ENCODE measurements at places on chromosomes 12 and 14. TPM values are rescaled to one million over a fixed set of nuclear protein-coding genes. Genes with fewer than 3 reads are reported as not detected.

The SYCP3 gene
- total RNA-seq = not detected

GRCh38 chr12:57089271-57090245, 644 bp downstream of the NAB2 start:
- peak; percentile 89 for DNase-seq

- DNase-seq = no peak
These were observed 34.8 kb downstream of the NFKBIA start for GRCh38 chr14:35369701-35370191.

GRCh38 chr12:2171672-2172426, 119.1 kb downstream of the CACNA1C start:
- peak; percentile 46 for DNase-seq

DNA sequence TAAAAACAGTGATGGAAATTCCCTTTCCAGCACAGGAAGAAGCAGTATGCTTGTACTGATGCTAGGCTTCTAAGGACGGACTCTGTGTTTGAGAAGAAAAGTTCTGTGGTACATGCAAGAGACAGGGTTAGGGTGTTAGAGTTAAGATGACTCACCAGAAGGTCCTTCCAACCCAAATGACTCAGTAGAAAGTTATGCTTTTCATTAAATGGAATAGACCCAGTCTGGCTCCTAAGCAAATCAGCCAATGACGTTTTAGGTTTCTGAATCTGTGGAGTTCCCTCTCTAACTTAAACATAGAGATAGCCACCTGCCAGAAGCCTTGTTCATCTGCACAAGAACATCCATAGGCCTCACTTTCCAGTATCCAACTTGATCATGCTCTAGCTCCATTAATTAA, 5.7 kb downstream of the PTHLH start:
- no peak for DNase-seq

DNA sequence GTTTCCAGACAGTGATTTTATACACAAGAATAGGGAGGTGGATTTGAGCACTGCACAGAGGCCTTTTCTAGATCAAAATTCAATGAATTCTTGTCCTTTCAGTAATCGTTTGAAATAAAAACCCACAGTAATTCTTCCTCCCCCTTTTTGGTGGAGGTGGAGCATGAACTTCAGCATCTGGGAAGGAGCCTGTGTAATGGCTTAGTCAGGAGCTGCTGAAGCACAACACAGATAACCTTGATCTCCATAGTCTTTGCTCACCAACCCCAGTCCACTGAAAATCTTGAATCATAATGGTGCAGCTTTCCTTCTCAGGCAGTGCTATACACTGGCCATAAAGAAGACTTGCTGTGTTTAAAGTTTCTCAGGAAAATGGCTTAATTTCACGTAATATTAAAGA, 6.4 kb upstream of the TBPL2 start:
- no peak for DNase-seq

The ZC2HC1C gene
- total RNA-seq = 5.2 TPM

- DNase-seq = no peak
These were observed 238.0 kb upstream of the SLC16A7 start for GRCh38 chr12:59357811-59358210.

The SLC5A8 gene
- total RNA-seq = not detected

GRCh38 chr12:65199604-65200003, 30.2 kb downstream of the LEMD3 start:
- no peak for DNase-seq

The LRTM2 gene
- not detected for total RNA-seq

DNA sequence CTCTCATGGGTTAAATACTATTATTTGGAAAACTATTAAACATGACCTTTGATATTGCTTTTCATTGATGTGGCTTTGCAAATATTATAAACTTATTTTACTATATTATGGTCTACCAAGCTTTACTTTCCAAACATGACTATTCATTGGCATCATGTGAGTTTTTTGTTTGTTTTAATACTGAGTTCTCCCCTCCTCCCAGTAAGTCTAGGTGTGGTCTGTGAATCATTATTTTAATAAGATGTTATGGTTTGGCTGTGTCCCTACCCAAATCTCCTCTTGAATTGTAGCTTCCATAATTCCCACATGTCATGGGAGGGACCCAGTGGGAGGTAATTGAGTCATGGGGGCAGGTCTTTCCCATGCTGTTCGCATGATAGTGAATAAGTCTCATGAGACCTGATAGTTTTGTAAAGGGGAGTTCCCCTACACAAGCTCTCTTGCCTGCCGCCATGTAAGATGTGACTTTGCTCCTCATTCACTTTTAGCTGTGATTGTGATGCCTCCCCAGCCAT, 80.0 kb downstream of the BORCS5 start:
- DNase-seq = no peak

- DNase-seq = no peak
These were observed 16.1 kb downstream of the FGD6 start for GRCh38 chr12:95201056-95201670.

The NEUROD4 gene
- total RNA-seq = not detected

The KRT75 gene
- total RNA-seq = not detected

DNA sequence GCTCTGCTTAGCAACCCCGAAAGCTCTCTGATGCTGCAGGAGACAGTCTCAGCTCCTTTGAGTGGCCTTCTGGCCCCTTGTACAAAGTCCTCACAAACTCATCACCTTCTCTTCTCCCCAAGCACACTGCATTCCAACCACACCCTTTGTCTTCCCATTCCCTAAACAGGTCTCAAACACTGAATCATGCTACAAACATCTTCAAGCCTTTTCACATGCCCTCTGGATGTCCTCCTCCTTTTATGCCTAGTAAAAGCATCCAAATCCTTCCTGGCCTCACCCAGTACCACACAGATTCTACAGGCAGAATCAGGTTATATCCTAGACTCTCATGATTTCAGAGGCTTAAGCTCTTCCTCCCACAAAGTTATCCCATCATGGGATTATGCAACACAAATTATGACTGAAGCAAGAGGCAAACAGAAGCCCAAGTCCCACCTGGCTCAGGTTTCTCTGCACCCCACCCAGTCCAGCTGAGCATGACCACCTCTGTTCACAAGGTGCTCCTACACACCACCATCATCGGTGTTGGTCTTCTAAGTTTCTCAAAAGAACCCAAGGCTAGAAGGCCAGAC, 61.4 kb upstream of the PCED1B start:
- no peak for DNase-seq

DNA sequence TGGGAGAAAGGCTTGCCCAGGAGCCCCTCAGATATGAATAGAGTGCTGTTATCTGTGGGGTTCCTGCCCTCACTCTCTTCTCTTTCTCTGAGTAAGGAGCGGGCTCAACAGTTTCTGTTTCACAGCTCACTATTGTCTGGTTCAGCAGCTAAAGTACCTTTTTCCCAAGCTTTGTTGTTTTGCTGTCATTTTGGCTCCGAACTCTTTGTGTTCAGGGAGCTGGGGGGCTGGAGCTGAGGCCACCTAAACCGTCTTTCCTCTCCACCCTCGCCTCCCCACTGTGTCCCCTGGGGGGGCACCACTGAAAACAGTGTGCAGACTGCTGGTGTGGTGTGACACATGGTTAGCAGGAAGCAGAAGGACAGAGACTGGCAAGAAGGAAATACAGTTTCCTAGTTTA, 51.4 kb downstream of the FBXW8 start:
- DNase-seq = no peak

DNA sequence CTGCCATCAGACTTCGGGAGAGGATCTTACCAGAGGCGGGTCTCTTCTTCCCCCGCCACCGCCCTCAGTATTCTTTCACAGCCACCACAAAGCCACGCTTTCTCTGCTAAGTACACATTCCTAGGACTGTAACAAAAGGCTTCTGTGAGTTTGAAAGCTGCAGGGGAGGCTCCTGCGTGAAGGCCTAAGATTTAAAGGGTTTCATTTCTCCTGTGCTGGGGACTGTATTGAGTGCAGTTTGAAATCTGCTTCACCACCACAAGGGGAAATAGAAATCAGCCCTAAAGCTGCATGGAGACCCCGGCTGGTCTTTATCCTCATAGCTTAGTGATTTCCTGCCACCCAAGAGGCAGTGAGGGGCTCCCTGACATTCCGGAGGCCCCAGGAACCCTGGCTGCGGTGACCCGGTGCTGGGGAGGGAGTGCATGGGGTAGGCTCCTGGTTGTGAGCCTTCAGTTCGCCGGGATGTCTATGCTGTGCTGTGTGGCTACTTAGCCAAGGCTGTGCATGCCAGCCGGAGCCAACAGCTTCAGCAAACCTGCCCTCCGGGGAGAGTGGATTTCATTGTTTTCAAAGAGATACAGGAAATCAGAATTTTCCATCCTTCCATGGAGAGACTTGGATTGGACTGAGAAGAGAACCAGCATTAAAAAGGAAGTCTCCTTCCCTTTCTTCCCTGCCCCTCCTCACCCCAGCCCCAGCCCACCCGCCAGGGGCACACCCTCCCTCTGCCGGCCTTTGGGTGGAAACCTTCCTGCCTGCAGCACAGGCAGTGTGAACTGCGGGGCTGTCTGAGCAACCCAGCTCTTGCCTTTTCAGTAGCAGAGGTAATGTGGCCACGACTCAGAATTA, 163.3 kb downstream of the ETV6 start:
- DNase-seq = no peak

DNA sequence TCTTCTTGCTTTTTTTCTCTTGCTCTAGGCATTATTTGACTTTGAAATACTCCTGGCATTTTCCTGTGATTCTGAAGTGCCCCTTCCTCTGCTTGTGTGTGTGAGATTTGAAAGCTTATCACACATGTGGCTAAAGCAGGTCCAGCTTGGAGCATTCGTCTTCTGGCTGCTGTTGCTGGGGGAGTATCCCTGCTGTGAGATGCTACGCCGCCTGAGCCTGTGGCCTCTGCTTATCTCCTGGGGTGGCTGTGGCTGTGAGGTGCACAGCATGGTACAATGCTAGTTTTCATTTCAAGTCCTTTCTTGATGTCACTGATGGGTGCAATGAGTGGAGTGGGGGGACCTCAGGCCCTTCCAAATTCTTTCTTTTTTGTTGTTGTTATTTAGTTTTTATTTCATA, 371.8 kb downstream of the ZFP36L1 start:
- DNase-seq = no peak

DNA sequence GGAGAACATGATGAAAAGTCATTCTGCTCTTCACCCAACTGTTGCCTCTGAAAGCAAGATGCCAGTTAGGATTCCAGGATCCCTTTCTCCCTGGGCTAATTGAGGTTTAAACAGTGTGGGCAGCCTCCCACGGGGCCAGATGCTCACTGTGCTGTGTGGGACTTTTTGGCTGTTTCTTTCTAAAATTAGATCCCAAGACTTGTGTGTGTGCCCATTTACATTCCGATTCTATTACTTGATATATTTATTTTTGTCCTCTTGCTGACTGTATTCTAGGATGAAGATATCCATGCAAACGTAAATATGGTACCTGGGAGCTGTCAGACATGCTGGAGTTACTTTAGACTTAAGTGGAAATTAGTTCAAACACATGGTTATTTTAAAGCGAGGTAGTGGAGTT, 6.2 kb downstream of the IFT43 start:
- DNase-seq = no peak

The CLEC4E gene
- total RNA-seq = not detected

DNA sequence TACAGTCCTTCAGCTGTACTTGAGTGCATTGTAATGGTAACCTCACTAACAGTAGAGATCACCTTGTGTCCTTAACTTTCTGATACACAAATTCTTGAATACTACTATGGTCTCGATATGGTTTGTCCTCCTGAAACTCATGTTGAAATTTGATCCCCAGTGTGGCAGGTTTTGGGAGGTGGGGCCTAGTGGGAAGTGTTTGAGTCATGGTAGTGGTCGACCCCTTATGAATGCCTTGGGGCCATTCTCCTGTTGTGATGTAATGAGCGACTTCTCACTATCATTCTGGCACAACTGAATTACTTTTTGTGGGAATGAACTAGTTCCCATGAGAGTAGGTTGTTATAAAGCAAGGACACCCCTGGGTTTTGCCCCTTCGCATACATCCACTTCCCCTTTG, 52.3 kb downstream of the IPO8 start:
- no peak for DNase-seq

- DNase-seq = no peak
These were observed 302.1 kb downstream of the MED13L start for GRCh38 chr12:115975411-115975810.

The EFS gene
- total RNA-seq = 3.7 TPM

DNA sequence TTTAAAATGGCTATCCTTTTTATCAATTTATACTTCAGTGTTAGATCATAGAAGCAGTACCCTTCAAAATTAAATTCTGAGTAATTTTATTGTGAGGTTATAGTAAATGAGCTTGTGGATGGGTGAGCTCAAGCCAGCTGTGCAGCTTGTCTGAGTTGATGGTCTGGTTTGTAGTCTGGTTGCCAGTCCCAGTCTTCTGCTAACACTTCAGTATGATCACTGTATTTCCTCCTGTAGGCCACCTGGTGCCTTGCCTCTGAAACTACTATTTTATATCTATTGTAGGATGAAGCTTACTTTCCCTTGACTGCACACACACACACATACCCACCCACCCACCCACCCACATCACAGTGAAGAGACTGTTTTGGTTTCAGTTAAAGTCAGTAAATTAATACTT, 496.4 kb downstream of the PCNX1 start:
- no peak for DNase-seq

DNA sequence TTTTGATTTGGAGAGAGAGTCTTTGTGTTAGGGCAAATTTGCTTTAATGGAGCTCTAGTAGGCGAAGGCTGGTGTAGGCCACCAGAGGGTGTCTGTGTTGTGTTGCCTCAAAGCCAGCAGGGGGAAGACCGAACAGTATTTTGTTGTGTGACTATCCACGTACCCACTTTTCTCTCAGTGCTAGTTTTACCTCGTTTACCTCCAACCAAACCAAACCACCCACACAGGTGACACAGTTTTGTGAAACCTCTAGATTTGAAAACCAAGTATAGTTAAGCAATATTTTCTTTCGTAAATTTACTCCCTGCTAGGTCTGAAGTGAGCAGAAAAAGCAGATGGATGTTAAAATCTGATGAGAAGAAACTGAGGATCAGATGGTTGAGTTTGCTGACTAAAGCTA, 36.3 kb upstream of the NPFF start:
- no peak for DNase-seq

The TMPRSS12 gene
- not detected for total RNA-seq

The FAIM2 gene
- total RNA-seq = 1.7 TPM

The CCDC196 gene
- total RNA-seq = not detected

DNA sequence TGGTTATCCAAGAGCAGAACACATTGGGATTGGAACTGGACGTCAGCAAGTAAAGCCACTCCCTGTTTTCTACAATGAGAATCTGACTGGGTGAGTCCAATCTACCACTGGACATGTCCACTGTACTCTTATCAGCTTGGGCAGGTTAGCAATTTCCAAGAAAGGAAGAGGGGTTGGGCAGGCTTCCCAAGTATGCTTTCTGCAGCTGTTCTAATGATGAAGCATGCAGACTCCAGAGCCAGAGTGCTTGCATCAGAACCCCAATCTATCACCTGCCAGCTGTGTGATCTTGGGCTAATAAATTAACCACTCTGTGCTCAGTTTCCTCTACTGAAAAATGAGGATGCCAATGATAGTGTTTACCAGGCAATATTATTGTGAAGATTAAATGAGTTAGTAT, 92.0 kb downstream of the EMP1 start:
- no peak for DNase-seq

The PAX9 gene
- not detected for total RNA-seq

The NANOG gene
- total RNA-seq = not detected

DNA sequence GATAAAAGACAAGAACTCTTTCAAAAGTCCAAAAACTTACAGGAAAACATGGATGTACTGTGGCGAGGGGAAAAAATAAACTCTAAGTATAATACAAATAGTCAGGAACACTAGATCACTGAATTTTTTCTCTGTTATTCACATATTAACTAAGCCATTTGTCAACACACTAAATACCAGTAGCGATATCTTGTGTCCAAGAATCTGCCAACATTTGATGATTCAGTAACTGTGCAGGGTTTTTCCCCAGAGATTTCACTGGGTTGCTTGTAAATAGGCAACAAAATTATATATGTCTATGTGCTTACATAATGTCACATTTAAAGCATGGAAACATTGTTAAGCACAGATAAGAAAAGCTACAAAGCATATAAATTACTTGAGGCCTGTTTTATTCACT, 205.9 kb downstream of the KIF21A start:
- no peak for DNase-seq
